Activated naive CD8-positive, alpha-beta T cell treated with anti-CD3 and anti-CD28 coated beads, Interleukin-2, amount 50 U/mL, for 24 hours (primary cell): ENCODE measurements at places on chromosomes 1 and 21.

DNA sequence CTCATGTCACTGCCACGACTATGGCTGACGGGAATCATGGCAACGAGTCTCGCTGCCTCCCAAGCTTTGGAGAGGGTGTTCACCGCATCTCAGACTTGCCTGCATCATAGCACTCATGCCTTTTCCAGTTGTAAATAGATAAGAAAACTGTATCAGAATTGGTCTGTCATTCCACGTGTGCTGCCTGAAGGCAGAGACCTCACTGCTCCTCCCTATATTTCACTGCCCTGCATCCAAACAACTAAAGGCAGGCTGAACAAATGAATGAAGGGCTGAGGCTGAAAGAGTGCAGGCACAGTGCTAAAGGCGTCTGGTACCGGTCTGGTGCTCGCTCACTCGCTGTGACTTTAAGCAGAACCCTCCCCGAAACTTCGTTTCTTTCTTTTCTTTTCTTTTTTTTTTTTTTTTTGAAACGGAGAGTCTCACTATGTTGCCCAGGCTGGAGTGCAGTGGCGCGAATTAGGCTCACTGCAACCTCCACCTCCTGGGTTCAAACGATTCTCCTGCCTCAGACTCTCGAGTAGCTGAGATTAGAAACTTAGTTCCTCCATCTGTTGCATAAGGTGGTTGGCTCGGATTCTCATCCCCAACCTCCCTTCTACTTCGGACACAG is 542 bp downstream of the EIF2B3 start:
- no peak for DNase-seq
- peak overlapping the region; percentile 100 for H3K4me3 ChIP-seq
- H3K27ac ChIP-seq: peak overlapping the region; percentile 95
- H3K36me3 ChIP-seq: peaks cover 11% of the 10 kb centered on the region
- peaks cover 27% of the 10 kb centered on the region for H3K4me1 ChIP-seq

GRCh38 chr1:223707256-223708000 is 4.9 kb upstream of the CAPN2 start:
- H3K4me1 ChIP-seq: peaks cover 52% of the 10 kb centered on the region
- no peaks in the 10 kb centered on the region for H3K36me3 ChIP-seq
- no peak overlapping the region for H3K27ac ChIP-seq
- H3K4me3 ChIP-seq: no peak overlapping the region
- peaks cover 2% of the 10 kb centered on the region for H3K27me3 ChIP-seq
- DNase-seq: no peak

DNA sequence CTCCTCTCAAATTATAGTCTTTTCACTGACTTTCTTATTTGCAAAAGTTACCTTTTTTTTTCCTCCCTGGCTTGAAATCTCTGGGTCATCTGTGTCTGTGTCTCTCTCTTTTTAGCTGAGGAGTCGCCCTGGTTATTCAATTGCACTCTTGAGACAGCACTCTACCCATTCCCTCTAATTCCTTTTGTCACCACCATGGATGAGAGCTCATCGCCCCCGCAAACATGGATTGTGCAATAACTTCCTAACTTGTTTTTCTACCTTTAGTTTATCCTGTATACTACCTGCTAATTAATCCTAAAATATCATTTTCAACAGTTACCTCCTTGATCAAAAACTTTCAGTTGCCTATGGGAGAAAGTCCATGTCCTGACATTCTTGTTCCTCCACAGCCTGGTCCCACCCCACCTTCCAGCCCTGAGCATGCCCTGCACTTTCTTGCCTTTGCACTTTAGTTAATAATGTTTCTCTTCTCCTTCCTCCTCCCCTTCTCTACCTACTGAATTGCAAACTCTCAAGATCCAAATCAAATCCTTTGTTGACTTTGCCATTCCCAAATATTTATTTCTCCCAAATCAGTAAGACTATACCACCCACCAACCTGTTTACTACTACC is 110.4 kb upstream of the MAGI3 start:
- no peak for DNase-seq
- H3K27ac ChIP-seq: no peak overlapping the region
- no peak overlapping the region for H3K4me3 ChIP-seq
- H3K36me3 ChIP-seq: no peaks in the 10 kb centered on the region

DNA sequence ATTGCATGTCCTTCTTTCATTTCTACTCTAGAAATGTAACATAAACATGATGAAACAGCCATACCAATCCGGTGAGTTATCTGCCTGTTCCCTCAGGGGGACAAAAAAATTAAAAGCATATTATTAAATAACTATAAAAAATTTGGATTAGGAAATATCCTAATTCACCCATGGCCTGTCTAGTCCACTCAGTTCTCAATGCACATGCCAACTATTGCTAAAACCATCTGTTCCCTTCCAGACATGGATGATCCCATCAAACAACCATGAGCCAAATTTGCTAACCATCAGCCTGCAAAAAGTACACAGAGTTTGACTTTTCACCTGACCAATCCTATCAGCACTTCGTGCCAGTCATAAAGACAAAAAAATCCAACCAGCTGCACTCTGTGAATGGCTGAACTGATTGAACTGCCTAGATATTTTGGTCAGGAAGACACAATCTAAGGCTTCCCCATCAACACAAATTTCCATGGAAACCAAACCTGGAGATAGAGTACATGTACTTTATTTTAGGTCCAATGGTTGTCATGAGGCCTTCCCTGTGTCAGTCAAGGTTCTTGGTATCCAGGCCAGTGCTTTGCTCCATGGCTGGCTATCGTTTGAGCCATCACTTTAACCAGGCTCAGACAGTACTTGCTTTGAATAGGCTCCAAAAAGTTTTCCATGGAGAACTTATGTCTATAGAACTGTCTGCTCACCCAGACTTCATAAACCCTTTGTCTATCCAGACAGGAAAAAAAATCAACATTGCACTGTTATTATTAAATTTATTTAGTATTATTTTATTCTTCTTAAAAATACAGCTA is 570.8 kb downstream of the LTN1 start:
- no peaks in the 10 kb centered on the region for H3K4me1 ChIP-seq
- no peaks in the 10 kb centered on the region for H3K27me3 ChIP-seq
- no peaks in the 10 kb centered on the region for H3K36me3 ChIP-seq
- no peak for DNase-seq
- no peak overlapping the region for H3K4me3 ChIP-seq
- H3K27ac ChIP-seq: no peak overlapping the region

- peaks cover 81% of the 10 kb centered on the region for H3K36me3 ChIP-seq
- peak overlapping the region; percentile 69 for H3K4me3 ChIP-seq
- H3K27ac ChIP-seq: peak overlapping the region; percentile 46
- no peak for DNase-seq
- peaks cover 61% of the 10 kb centered on the region for H3K4me1 ChIP-seq
- H3K27me3 ChIP-seq: no peaks in the 10 kb centered on the region
These were observed 4.9 kb downstream of the PTPN7 start for GRCh38 chr1:202155478-202156021.

DNA sequence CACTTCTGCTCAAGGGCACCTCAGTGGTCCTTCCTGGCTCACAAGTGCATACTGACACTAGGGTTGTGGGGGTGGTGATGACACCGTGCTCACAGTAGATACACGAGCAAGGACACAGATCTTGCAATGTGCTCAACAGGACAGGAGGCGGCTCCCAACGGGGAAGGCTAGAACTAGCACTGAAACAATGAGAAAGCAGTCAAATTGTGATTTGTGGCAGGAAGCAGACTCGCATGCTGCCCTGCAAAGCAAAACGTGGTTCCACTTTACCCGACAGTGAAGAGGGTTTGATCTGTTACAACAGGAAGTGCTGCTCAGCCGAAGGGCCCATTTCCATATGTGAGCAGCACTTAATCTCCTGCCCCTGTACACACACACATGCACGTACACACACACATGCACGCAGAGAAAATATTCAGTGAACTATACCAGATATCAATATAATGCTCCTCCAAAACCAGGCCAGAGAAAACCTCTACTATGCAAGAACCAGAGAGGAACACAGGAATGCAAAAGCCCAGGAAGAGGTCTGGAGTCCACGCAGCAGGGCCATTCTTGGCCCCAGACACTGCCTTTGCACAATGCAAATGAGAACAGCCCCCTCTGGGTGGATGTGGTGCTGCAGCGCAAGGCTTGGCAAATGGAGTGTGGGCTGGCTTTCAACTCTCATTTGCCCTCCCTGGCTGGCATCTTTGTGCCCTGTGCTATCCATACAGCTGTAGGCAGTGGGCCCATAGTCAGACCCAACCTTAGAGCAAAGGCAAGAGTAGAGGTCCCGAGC is 47.1 kb downstream of the KANK4 start:
- H3K27me3 ChIP-seq: no peaks in the 10 kb centered on the region
- H3K4me3 ChIP-seq: no peak overlapping the region
- peak; percentile 32 for DNase-seq

DNA sequence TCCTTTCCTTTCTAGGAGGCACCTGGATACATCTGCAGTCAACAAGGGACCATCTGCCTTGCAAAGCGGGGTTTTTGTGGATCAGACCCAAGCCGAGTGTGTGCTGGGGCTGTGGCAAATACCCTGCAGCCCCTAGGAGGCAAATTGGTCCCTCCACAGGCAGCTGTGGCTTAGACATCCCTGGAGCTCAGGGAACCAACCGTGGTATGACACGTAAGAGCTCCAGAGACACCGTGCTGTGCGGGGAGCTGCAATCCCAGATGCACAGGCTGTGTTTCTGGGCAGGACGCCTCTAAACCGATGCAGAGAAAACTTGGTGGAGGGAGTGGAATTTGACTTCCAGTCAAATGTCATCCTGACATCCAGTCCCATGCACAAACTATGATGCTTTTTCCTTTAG is 141.5 kb downstream of the KAZN start:
- H3K4me1 ChIP-seq: no peaks in the 10 kb centered on the region
- H3K27ac ChIP-seq: no peak overlapping the region
- H3K36me3 ChIP-seq: no peaks in the 10 kb centered on the region
- DNase-seq: no peak
- H3K4me3 ChIP-seq: no peak overlapping the region

GRCh38 chr1:8456308-8456912 is 138.5 kb downstream of the SLC45A1 start:
- H3K27me3 ChIP-seq: no peaks in the 10 kb centered on the region
- no peak overlapping the region for H3K4me3 ChIP-seq
- H3K4me1 ChIP-seq: peaks cover 23% of the 10 kb centered on the region
- DNase-seq: no peak
- H3K36me3 ChIP-seq: peaks cover 9% of the 10 kb centered on the region
- H3K27ac ChIP-seq: peak overlapping the region; percentile 16

GRCh38 chr1:154611150-154611862 is 3.3 kb upstream of the ADAR start:
- no peak for DNase-seq
- H3K4me1 ChIP-seq: peaks cover 68% of the 10 kb centered on the region
- H3K36me3 ChIP-seq: peaks cover 13% of the 10 kb centered on the region
- H3K4me3 ChIP-seq: peak overlapping the region; percentile 2
- no peaks in the 10 kb centered on the region for H3K27me3 ChIP-seq

- H3K4me1 ChIP-seq: peaks cover 70% of the 10 kb centered on the region
- H3K27me3 ChIP-seq: no peaks in the 10 kb centered on the region
- H3K4me3 ChIP-seq: no peak overlapping the region
- no peak for DNase-seq
These were observed 6.7 kb downstream of the ECE1 start for GRCh38 chr1:21283524-21283923.

GRCh38 chr1:98048244-98048643 is 127.4 kb upstream of the DPYD start:
- no peaks in the 10 kb centered on the region for H3K36me3 ChIP-seq
- no peak overlapping the region for H3K27ac ChIP-seq
- peak; percentile 73 for DNase-seq
- H3K27me3 ChIP-seq: peaks cover 90% of the 10 kb centered on the region

- no peaks in the 10 kb centered on the region for H3K36me3 ChIP-seq
- no peaks in the 10 kb centered on the region for H3K4me1 ChIP-seq
- no peak overlapping the region for H3K4me3 ChIP-seq
- DNase-seq: no peak
These were observed 98.3 kb downstream of the COQ8A start for GRCh38 chr1:227038401-227038800.

DNA sequence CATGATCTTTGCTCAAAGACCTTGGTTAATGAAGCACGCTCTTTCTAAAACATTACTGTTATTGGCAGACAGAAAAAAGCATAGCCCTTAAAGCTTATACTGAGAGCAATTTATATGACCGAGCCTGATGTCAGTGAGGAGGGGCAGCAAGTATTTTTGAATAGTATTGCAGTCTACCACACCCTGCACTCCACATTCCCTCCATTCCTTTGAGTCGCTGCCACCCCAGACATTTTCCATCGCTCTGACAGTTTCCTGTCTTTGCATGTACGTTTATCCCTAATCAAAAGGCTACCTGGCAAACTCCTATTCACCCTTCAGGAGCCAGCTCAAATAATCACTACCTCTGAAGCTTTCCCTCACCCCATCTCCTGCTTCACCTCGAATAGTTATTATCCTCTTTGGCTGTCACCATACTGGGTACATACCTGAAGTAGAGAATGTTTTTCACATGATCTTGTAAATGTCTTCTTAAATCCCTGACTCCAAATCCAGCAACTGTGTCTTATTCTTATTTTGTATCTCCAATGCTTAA is 5.5 kb upstream of the JUN start:
- H3K36me3 ChIP-seq: peaks cover 19% of the 10 kb centered on the region
- no peak for DNase-seq
- H3K27ac ChIP-seq: no peak overlapping the region
- H3K4me1 ChIP-seq: peaks cover 23% of the 10 kb centered on the region
- no peaks in the 10 kb centered on the region for H3K27me3 ChIP-seq

GRCh38 chr1:230301822-230302221 is 124.3 kb downstream of the PGBD5 start:
- no peak overlapping the region for H3K4me3 ChIP-seq
- no peaks in the 10 kb centered on the region for H3K27me3 ChIP-seq
- peaks cover 24% of the 10 kb centered on the region for H3K4me1 ChIP-seq

- H3K4me1 ChIP-seq: no peaks in the 10 kb centered on the region
- no peak overlapping the region for H3K27ac ChIP-seq
- H3K27me3 ChIP-seq: peaks cover 42% of the 10 kb centered on the region
- no peak overlapping the region for H3K4me3 ChIP-seq
- DNase-seq: no peak
- H3K36me3 ChIP-seq: no peaks in the 10 kb centered on the region
These were observed 38.8 kb downstream of the RIPK4 start for GRCh38 chr21:41727784-41728763.

- H3K4me3 ChIP-seq: no peak overlapping the region
- H3K4me1 ChIP-seq: peaks cover 4% of the 10 kb centered on the region
- peaks cover 4% of the 10 kb centered on the region for H3K27me3 ChIP-seq
- no peak for DNase-seq
These were observed 45.8 kb upstream of the CYP2J2 start for GRCh38 chr1:59972216-59972927.

DNA sequence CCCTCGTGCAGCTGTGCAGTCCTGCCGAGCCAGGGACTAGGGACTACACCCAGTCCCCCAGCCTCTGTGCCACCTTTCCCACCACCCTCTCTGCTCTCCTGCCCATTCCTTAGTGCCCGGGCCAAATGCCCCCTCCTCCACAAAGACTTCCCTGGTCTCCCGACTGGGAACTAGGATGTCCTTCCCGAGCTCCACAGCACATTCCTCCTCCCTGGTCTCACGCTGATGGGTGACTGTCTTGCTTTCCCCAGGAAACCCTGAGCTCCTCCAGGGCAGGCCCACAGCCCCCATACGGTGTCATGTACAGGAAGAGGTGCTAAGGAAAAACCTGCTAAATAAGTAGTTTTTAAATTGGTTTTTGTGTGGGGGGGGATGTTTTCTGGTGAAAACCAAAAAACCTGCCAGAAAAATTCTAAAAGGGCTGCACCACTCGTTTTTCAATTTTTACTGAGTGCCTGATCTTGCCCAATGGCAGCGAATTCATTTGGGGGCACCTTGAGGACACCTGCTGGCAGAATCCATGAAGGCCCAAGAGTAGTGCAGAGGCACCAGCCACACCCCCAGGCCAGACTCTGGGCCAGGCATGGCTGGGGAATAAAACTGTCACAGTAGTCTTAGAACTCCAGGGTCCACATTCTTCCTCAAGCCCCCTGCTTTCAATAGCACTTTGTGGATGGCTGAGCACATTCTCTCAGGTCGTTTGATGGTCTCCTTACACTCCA is 50.4 kb downstream of the GLIS1 start:
- no peak for DNase-seq
- no peak overlapping the region for H3K4me3 ChIP-seq
- H3K27ac ChIP-seq: no peak overlapping the region
- H3K36me3 ChIP-seq: no peaks in the 10 kb centered on the region
- H3K4me1 ChIP-seq: no peaks in the 10 kb centered on the region
